ENCODE measurements at places on chromosomes 3 and 15. TPM values are rescaled to one million over a fixed set of nuclear protein-coding genes. Genes with fewer than 3 reads are reported as not detected.

MED12L gene
- total RNA-seq = 2.9 TPM

HPS3 gene
- total RNA-seq = 18.2 TPM

PARL gene
- total RNA-seq = 83.5 TPM

HRH1 gene
- total RNA-seq = 0.59 TPM

PLA2G4E gene
- not detected for total RNA-seq

HTR3E gene
- not detected for total RNA-seq

STRIT1 gene
- not detected for total RNA-seq

ACKR2 gene
- total RNA-seq = 1.4 TPM

MKRN2OS gene
- not detected for total RNA-seq

C3orf80 gene
- total RNA-seq = 0.09 TPM

KNG1 gene
- total RNA-seq = not detected

CATSPER2 gene
- total RNA-seq = 9.0 TPM

ALG1L2 gene
- total RNA-seq = 0.60 TPM
